Stimulated activated CD8-positive, alpha-beta memory T cell treated with anti-CD3 and anti-CD28 coated beads, Interleukin-4, amount 100 ng/mL, for 1 hour (primary cell): ENCODE measurements at places on chromosomes 4 and X.

GRCh38 chr4:171025776-171026175 lies 787.4 kb upstream of the GALNTL6 start:
- no peak for DNase-seq

DNA sequence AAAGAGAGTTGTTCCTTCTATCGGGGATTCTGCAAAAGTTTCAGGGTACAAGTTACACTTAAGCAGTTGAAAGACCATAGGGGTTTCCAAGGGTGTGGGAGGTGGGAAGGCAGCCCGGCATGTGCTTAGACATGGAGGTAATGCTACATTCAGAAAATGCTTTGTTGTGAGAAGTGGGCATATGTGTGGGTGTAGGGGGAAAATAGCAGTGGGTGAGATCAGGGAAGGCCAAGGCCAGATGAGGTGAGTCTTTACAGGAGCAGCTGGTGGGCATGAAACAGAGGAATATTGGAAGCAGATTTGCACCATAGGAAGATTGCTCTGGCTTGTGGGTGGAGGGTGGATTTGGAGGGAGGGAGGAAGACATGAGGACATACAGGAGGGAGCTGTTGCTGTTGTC lies 8.3 kb downstream of the CYTL1 start:
- no peak for DNase-seq

DNA sequence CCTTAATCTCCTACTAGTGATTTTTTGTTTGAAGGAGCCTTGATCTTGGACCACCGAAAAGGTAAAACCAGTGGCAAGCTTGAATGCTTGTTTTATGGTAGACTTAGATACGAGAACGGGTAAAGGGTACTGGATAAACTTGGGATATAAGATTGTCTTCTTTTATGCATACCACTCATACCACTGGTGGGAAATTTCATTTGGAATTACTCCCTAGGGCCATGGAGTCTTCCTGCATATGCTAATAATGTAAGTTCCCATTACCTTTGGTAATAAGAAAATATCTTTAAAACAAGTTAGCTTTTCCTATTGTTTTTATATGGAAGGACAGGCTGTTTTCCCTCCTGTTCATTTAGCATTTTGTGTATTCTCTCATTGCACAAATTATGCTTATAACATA lies 11.7 kb downstream of the SMARCAD1 start:
- no peak for DNase-seq

- no peak for DNase-seq
Observed at GRCh38 chrX:134194915-134195314, 42.1 kb upstream of the CCDC160 start.

GRCh38 chr4:52076731-52077130 lies 25.6 kb downstream of the SPATA18 start:
- no peak for DNase-seq

- no peak for DNase-seq
Observed at GRCh38 chr4:87209696-87210095, 10.7 kb downstream of the KLHL8 start.

DNA sequence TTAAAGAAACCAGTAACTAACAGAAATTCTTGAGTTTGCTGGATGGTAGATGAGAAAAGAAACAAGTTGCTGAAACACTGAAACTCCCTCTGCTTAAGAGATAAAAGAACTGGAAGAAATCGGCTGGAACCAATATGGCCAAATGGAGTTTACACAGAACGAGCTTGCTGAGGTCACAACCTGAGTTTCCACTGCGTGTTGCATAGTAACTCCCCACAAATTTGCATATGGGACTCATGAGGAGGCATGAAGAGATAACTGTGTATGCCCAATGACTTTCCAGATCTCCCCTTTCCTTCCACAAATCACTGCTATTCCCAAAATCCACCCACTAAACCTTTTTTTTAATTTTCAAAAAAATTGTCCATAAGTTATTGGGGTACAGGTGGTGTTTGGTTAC lies 10.2 kb upstream of the SMR3B start:
- no peak for DNase-seq

DNA sequence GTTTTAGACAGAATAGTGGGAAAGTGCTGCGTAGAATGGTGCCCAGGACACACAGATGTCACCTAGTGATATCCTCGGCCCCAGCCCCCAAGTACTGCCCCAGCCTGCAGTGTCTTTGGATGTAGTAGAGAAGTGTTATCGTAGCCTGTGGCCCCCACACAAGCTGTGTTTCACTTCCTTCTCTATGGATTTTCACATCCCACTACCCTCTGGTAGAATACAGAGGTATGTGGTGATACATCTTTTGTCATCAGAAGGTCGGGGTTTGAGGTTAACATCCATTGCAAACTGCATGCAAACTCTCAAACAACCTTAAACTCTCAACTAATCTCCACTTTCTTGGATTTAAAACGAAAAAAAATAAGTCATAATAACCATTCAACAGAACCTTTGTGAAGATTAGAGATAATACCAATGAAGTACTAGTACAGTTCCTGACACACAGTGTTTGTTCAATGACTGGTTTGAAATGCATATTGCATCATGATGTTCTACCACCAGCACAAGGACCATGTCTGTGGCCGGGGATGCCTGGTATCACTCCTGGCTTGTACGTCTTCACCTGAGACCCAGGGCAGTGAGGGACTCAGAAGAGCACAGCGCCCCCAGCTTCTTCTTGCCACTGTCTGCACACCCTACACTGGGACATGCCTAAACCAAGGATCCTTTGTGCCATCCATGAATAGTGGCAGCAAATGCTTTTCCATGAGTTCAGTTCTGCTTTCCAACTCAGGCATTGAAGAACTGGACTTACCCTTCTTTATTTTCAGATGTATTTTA lies 267.3 kb downstream of the DCTD start:
- no peak for DNase-seq

GRCh38 chrX:41600291-41600690 lies 88.5 kb upstream of the GPR34 start:
- no peak for DNase-seq

DNA sequence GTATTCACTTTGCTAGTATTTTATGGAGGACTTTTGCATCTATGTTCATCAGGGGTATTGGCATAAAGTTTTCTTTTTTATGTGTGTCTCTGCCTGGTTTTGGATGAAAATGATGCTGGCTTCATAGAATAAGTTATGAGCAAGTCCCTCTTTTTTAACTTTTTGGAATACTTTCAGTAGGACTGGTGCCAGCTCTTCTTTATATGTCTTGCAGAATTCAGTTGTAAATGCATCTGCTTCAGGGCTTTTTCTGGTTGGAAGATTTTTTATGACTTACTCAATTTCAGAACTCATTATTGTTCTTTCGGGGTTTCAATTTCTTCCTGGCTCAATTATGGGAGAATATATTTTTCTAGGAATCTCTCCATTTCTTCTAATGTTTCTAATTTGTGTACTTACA lies 9.1 kb upstream of the CSN2 start:
- no peak for DNase-seq

DNA sequence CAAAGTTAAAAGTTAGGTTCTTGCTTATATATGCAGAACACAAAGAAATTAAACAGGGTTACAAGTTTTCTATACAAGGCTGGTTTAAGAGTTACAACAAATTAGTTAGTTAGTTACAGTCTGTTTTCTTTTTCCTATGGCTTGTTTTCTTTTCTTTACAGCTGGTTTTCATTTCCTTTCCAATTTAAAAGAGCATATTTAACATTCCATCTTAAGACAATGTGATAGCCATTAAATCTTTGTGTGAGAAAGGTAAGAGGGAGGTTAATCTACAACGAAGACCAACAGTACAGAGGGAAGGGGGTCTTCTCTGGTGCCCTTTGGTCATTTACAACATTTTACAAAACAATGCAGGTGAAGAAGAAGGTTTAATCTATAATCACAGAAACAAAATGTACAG lies 290.6 kb downstream of the ZNF674 start:
- no peak for DNase-seq

DNA sequence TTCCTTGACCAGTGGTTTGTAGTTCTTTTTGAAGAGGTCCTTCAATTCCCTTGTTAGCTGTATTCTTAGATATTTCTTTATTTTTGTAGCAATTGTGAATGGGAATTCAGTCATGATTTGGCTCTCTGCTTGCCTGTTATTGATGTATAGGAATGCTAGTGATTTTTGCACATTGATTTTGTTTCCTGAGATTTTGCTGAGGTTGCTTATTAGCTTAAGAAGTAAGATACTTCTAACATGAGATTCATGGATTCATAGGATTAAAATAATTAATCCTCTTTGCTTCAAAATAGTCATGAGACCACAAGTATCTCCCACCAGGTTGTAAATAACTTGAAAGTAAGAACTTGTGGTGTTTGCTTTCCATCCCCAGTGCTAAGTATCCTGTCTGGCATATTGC lies 308.9 kb downstream of the DTHD1 start:
- DNase-seq, result no peak

- no peak for DNase-seq
Observed at GRCh38 chr4:4395849-4396627, 9.1 kb downstream of the NSG1 start.

GRCh38 chr4:104064646-104065577 lies 345.1 kb upstream of the TACR3 start:
- DNase-seq, result no peak

DNA sequence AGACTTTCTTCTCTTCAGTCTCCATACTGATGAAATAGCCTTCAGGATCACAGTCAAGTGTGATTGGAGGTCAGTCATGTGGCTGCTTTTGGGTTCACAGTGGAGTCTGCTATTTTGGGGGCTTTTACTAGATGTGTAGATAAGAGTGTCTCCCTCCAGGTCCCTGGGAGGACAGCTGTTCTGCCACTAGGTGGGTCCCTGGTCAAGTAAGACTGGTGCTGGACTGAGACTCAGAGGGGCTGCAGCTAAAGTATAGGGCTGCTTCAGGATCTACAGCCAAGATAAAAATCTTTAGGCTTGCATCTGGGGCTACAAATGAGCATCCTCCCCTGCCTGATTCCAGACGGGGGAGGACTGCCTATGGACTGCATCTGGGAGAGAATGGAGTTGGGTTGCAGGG lies 200.7 kb upstream of the ANKRD50 start:
- no peak for DNase-seq

- DNase-seq, result no peak
Observed at GRCh38 chr4:10083861-10084641, 32.5 kb downstream of the WDR1 start.

- no peak for DNase-seq
Observed at GRCh38 chr4:11904117-11904535, 475.4 kb upstream of the HS3ST1 start.

GRCh38 chr4:159098482-159099127 lies 4.3 kb upstream of the RAPGEF2 start:
- no peak for DNase-seq

DNA sequence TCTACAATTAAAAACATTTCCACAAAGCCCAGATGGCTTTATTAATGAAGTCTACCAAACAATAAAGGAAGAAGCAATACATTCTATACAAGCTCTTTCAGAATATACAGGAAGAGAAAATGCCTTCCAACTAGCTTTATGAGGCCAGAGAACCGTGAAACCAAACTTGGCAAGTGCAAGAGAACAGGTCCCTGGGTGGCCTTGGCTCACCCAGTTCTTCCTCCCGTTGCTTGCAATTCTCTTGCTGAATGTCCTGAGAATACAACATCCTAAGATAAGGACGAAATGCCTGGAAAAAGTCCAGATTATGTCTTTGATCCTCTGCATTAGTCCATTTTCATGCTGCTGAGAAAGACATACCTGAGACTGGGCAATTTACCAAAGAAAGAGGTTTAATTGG lies 204.9 kb downstream of the MAD2L1 start:
- no peak for DNase-seq

DNA sequence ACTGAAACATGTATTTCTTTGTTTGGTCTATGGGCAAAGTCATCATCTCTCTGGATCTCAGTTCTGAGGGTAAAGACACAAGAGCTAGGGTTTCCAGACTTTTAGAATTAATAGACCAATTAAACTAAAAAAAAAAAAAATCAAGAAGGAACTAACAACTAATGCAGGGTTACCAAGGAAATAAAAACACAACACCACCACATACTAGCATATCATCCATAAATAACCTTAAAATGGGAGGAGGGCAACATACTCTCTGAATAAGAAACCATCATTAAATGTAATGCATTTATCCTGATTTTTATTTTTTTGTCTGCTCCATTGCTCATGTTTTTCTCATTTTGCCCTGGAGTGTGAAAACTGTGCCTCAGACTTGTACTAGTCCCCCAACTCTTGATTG lies 33.5 kb upstream of the KLF3 start:
- DNase-seq, result no peak

- no peak for DNase-seq
Observed at GRCh38 chr4:145218251-145218650, 37.9 kb upstream of the OTUD4 start.

DNA sequence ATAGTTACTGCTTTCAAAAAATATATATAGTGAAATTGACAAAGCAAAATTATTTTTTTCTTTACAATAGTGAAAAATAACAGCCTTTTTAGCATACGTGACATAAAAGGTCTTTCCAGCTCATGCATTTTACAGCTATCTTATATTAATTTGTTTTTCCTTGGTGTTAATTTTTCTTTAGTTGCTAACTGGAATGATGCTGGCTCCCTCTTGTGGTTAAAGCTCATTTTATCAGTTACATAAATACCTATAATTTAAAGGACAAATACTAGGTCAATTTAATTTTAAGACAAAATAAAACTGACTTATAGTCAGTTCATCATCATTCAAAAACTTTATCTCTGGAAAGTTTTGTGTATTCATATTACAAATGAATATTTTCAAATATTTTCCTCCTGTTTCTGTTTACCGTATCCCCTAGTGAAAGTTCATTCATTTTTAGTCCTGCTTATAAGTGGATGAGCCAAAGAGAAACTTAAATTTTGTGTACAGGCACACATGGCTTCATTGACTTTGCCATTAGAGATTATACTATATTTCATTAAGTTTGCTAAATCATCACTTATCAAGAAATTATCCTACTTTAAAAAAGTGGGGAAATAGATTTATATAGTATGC lies 9.9 kb upstream of the ANAPC4 start:
- no peak for DNase-seq

GRCh38 chrX:16914058-16914457 lies 32.4 kb upstream of the REPS2 start:
- no peak for DNase-seq

GRCh38 chr4:89368861-89369260 lies 61.3 kb upstream of the GPRIN3 start:
- DNase-seq, result no peak

GRCh38 chr4:183164963-183165362 lies 65.9 kb downstream of the WWC2 start:
- no peak for DNase-seq

DNA sequence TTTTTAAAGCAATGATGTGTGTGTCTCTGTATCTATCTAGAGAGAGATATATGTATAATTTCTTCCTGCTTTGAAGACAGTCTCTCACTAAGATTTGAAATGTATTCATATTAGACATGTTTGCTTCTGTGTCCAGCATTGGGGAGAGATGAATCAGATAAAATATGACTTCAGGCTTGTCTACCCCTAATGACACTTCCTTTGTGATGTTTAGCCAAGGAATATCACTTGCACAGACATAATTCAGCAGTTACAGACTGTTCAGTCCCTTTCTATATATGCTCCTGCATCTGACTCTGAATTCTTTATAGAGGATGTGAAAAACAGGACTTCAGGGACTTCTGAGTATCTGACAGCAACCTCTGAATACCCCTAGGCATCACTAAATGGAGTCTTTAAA lies 158.4 kb downstream of the DCLK2 start:
- no peak for DNase-seq
